ENCODE measurements at places on chromosomes 16 and 17.

- no peaks in the 10 kb centered on the region for H3K27me3 ChIP-seq
- DNase-seq, result no peak
- no peaks in the 10 kb centered on the region for H3K36me3 ChIP-seq
- no peak within 1 kb of the TSS for H3K27ac ChIP-seq
- H3K4me3 ChIP-seq, result no peak within 1 kb of the TSS
Measured at GRCh38 chr17:9825641-9826150, at the start of gene GLP2R. Gene GLP2R, plus strand, starts transcription at chr17:9825924. Its CDS starts 140 bp downstream, at chr17:9826064.

DNA sequence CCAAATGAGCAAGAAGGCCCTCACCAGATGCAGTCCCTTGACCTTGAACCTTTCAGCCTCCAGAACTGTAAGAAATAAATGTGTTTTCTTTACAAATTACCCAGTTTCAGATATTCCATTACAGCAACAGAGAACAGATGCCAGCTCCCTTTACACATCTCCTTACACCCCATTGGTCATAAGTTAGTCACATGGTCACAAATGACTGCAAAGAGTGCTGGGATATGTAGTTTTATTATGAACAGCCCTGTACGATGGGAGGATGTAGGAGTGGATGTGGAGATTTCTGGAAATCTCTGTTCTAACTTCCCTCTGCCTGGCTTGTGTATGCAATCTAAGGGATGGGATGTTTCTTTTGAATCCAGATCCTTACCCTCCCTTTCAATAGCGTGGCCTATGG is 13.3 kb upstream of the RPL38 start:
- no peak overlapping the region for H3K4me3 ChIP-seq
- peaks cover 22% of the 10 kb centered on the region for H3K27me3 ChIP-seq

DNA sequence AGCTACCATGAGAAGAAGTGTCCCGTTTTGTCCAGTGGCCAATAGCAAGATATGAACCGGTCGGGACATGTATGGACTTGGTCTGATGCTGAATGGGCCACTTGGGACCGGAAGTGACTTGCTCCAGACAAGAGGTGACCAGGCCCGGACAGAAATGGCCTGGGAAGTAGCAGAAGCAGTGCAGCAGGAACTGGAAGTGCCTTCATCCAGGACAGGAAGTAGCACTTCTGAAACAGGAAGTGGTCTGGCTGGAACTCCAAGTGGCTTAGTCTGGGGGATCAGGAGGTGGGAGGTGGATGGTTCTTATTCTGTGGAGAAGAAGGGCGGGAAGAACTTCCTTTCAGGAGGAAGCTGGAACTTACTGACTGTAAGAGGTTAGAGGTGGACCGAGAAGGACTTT is 5.3 kb downstream of the EFNB3 start:
- peaks cover 13% of the 10 kb centered on the region for H3K4me1 ChIP-seq
- peaks cover 47% of the 10 kb centered on the region for H3K27me3 ChIP-seq
- no peak overlapping the region for H3K4me3 ChIP-seq
- no peaks in the 10 kb centered on the region for H3K36me3 ChIP-seq
- no peak overlapping the region for H3K27ac ChIP-seq

DNA sequence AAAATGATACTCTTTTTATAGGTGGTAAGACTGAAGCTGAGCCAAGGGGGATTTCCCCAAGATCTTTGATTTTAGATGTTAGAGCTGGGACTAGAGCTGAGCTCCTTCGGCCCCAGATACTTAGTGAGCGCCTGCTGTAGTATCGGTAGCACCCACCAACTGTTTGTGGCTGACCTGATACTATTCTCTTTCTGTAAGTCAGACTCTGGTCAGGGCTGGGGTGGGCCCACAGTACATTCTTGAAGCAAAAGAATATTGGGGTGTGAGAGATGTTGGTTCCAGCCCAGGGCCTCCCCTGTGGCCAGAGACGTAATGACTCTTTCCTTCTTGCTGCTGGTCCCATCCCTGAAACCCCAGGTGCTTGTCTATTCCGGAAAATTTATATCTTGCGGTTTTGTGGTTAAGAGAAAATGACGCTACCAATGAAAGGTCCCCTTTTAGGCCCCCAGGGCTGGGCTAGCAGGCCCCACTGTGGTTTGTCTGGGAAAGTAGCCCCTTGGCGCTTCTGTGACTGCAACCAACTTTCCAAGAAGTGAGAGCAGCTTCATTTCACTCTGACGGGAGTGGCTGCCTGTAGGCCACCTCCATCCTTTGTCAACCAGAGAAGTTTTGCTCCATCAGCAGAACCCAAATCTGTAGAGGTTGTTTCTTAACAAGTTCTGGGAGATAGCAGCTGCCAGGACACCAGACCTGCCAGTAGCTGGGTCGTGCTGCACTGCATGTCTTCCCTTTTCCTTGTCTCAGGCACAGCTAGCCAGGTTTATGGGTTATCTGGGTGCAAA is 86.4 kb upstream of the LGALS9 start:
- peak; percentile 84 for DNase-seq
- peaks cover 47% of the 10 kb centered on the region for H3K4me1 ChIP-seq
- no peaks in the 10 kb centered on the region for H3K36me3 ChIP-seq
- peak overlapping the region; percentile 41 for H3K27ac ChIP-seq
- H3K27me3 ChIP-seq, result no peaks in the 10 kb centered on the region
- no peak overlapping the region for H3K4me3 ChIP-seq

GRCh38 chr16:66250686-66251431 is 115.6 kb upstream of the CDH5 start:
- peak overlapping the region; percentile 64 for H3K27ac ChIP-seq
- peak; percentile 81 for DNase-seq
- peaks cover 7% of the 10 kb centered on the region for H3K27me3 ChIP-seq
- H3K36me3 ChIP-seq, result no peaks in the 10 kb centered on the region

DNA sequence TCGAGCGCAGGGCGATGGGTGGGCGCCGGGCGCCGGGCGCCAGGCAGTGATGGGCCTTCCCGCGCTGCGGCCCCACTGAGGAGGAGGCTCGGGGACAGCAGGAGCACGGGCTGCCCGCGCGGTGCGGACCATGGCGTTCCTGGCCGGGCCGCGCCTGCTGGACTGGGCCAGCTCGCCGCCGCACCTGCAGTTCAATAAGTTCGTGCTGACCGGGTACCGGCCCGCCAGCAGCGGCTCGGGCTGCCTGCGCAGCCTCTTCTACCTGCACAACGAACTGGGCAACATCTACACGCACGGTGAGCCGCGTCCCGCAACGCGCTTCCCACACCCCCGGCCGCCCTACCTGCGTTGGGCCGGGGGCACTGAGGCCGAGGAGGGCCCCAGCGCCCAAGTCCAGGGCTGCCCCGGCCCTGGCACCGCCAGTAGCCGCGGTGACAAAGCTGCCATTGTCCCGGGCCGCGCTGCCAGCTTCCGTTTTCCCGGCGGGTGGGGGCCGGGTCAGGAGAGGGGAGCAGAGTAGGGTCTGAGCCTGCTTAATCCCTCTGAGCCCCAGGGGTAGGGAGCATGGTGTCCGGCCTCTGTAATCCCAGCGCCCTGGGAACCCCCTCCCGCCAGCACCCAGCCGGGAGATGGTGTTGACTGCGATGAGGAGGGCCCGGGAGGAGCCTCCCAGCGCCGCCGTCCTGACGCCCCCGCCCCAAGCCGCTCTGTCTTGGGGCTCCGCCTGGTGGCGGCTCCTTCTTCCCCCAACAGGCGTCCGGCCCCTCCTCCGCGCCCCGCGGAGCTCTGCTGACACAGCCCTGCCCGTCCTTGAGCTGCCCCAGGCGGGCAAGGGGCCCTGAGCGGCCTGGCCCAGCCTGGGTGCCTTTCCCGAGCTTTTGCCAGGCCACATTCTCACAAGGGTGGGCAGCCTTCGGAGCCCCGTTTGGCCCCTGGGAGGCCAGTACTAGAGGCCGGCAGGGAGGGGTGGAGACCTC is 685 bp downstream of the PAQR4 start:
- no peaks in the 10 kb centered on the region for H3K36me3 ChIP-seq
- peaks cover 44% of the 10 kb centered on the region for H3K4me1 ChIP-seq
- H3K27ac ChIP-seq, result no peak overlapping the region

DNA sequence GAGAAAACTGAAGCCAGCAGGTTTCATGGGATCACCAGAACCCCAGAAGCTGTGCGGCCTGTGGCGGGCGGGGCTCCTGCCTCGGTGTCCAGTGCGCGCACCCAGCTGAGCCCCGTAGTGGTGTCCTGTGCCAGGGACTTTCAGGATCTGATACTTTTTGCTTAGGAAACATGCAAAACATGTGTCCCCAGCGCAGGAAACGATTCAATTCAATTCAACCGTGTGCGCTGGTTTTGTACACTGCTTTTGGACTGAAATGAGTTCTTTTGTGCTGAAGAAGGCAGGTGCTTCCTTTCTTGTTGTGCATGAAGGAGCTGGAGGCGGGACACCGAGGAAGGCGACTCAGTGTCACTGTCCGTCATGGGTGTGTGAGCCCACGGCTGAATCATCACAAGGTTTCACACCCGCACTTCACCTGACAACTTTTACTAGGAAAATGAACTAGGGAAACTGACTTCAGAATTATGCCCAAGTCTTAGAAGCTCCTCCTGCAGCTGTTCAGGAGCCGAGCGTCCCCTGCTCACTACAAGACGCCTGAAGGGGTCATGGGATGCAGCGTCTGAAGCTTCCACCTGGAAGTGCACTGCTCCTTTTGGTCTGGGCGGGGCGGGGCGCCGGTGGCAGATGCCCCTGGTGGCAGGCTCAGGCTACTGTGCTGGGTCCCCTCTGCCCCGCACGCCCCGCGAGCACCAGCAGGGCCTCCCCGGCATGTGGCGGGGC is 31.4 kb upstream of the ZNF750 start:
- no peak overlapping the region for H3K27ac ChIP-seq
- DNase-seq, result no peak
- H3K4me1 ChIP-seq, result peaks cover 29% of the 10 kb centered on the region
- H3K36me3 ChIP-seq, result peaks cover 44% of the 10 kb centered on the region

- no peaks in the 10 kb centered on the region for H3K4me1 ChIP-seq
- no peak for DNase-seq
- peaks cover 15% of the 10 kb centered on the region for H3K36me3 ChIP-seq
- no peak overlapping the region for H3K4me3 ChIP-seq
- no peaks in the 10 kb centered on the region for H3K27me3 ChIP-seq
Measured at GRCh38 chr16:67702130-67702529, 17.0 kb downstream of the GFOD2 start.

GRCh38 chr17:80498242-80498919 is 22.0 kb upstream of the NPTX1 start:
- no peak for DNase-seq
- H3K4me1 ChIP-seq, result peaks cover 13% of the 10 kb centered on the region
- H3K27ac ChIP-seq, result peak overlapping the region; percentile 47
- peaks cover 21% of the 10 kb centered on the region for H3K27me3 ChIP-seq

DNA sequence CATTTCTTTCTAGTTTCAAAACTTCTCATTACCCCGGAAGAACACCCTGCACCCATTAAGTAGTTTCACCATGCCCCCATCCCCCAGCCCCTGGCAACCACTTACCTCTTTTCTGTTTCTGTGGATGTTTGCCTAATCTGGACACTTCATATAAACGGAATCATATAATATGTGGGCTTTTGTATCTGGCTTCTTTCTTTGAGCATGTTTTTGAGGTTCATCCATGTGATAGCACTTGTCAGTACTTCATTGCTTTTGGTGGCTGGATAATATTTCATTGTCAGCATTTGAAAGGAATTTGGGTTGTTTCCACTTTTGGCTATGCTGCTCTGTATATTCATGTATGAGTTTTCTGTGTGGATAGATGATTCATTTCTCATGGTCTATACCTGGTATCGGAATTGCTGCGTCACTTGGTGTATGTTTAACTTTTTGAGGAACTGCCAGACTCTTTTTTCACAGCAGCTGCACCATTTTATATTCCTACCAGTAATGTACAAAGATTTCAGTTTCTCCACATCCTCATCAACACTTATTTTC is 30.0 kb upstream of the SLC5A10 start:
- no peak for DNase-seq
- peaks cover 8% of the 10 kb centered on the region for H3K4me1 ChIP-seq
- peak overlapping the region; percentile 50 for H3K27ac ChIP-seq
- H3K36me3 ChIP-seq, result peaks cover 19% of the 10 kb centered on the region
- no peaks in the 10 kb centered on the region for H3K27me3 ChIP-seq
- no peak overlapping the region for H3K4me3 ChIP-seq

DNA sequence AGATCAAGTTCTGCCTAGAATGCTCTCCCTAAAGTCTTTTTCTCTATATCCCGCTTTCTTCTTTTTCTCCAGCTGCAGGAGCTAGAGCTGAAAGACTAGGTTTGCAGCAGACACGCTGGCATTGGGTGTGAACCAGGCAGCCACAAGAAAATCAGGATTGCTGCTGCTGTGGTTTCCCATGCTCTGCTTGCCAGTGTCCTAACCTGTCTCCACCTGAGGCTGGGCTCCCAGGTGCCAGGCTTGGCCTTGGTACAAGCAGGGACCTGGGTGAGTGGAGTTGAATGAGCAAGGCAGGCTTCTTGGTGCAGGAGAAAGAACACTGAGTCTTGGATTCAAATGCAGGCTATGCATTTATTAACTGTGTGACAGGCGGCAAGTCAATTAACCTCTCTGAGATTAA is 440.3 kb upstream of the MAF start:
- H3K27ac ChIP-seq, result no peak overlapping the region
- H3K4me3 ChIP-seq, result no peak overlapping the region
- H3K36me3 ChIP-seq, result no peaks in the 10 kb centered on the region
- no peak for DNase-seq
- H3K4me1 ChIP-seq, result no peaks in the 10 kb centered on the region
- H3K27me3 ChIP-seq, result peaks cover 36% of the 10 kb centered on the region

- H3K27ac ChIP-seq, result no peak overlapping the region
- no peaks in the 10 kb centered on the region for H3K36me3 ChIP-seq
- H3K4me3 ChIP-seq, result peak overlapping the region; percentile 84
Measured at GRCh38 chr16:3363793-3364192, 8.1 kb downstream of the OR2C1 start.

GRCh38 chr17:79465011-79465680 is 145.7 kb downstream of the RBFOX3 start:
- H3K27ac ChIP-seq, result no peak overlapping the region
- no peak overlapping the region for H3K4me3 ChIP-seq
- H3K4me1 ChIP-seq, result peaks cover 1% of the 10 kb centered on the region
- peaks cover 61% of the 10 kb centered on the region for H3K27me3 ChIP-seq

GRCh38 chr16:15988268-15989013 is 39.0 kb downstream of the ABCC1 start:
- no peaks in the 10 kb centered on the region for H3K36me3 ChIP-seq
- H3K27ac ChIP-seq, result peak overlapping the region; percentile 36
- no peak overlapping the region for H3K4me3 ChIP-seq
- no peaks in the 10 kb centered on the region for H3K27me3 ChIP-seq
- H3K4me1 ChIP-seq, result peaks cover 29% of the 10 kb centered on the region
- DNase-seq, result peak; percentile 82

- H3K27me3 ChIP-seq, result no peaks in the 10 kb centered on the region
- H3K36me3 ChIP-seq, result no peaks in the 10 kb centered on the region
- no peak overlapping the region for H3K4me3 ChIP-seq
- H3K27ac ChIP-seq, result no peak overlapping the region
- no peak for DNase-seq
Measured at GRCh38 chr17:52178012-52178411, 19.5 kb upstream of the CA10 start.

- no peak overlapping the region for H3K4me3 ChIP-seq
- peaks cover 32% of the 10 kb centered on the region for H3K4me1 ChIP-seq
- no peaks in the 10 kb centered on the region for H3K36me3 ChIP-seq
Measured at GRCh38 chr17:27562777-27563455, 68.1 kb upstream of the LGALS9 start.
